Brain microvascular endothelial cell (primary cell): ENCODE measurements at places on chromosomes 3 and 15.

DNA sequence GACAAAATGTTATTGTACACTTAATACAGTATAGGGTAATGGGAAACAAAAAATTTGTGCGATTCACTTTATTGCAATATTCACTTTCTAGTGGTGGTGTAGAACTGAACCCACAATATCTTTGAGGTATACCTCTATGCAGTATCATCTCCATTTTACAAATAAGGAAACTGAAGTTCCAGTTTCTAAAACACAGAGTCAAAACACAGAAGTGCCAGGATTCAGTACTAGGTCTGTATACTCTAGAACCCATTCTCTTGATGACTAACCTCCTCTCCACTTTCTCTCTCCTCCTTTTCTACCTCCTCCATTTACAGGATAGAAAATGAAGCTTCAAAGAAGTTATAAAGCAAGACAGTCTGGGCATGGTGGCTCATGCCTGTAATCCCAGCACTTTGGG, 62.2 kb downstream of the MB21D2 start:
- no peak for DNase-seq

DNA sequence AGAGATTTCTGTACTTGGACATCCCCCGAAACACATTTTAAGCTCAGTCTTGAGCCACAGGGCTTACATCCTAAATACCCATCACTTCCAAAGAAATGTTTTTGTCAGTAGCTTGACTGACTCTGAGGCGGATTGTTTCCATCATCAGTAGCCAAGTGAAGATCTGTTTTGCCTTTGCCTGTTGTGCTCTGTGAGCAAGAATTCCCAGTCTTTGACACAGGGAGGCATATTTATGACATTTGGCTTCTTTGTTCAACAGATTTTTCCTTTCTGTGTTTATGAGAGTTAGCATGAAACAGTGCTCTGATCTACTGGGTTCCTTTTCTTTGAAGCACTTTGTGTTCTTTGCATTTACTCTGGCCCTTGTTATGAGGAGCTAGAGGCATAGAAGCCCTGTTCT, 132.1 kb upstream of the CDIN1 start:
- DNase-seq: no peak

GRCh38 chr3:89059211-89059925, 48.1 kb upstream of the EPHA3 start:
- peak; percentile 87 for DNase-seq

DNA sequence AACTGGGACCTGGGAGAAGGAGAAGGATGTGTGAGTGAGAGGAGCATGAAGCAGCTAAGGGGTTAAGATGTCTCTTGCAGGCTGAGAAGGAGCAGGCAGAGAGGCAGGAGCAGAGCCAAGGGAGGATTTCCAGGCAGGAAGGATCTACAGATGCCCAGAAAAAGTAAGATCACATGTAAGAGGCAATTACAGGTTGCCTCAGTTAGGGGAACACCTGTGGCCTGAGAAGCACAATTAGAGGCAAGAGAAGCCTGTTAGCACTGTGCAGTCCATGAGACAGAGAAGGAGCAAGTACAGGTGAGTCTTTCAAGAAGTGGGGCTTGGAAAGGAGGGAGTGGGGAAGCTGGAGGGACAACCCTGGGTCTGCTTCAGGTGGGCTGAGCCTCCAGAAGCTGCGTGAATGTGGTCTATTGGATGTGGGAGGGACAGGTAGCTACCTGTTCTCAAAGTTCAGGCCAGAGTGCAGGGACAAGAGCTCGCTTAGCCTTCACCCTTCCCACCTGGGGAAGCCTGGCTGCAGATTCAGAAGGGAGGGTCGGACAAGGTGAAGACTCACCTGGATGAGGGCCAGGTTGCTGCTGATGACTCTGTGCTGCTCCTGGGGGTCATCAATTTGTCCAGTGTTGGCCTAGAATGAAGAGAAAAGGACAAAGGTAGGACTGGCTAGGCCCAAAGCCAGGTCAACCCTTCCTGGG, 50.7 kb downstream of the SLC41A3 start:
- DNase-seq: no peak

- DNase-seq: no peak
These were observed at the start of gene STRA6 for GRCh38 chr15:74202452-74203401. Gene STRA6, minus strand, starts transcription at chr15:74202787. Its CDS starts 520 bp downstream, at chr15:74202267.

GRCh38 chr3:31729573-31729972, 196.8 kb downstream of the STT3B start:
- DNase-seq: no peak

- peak; percentile 87 for DNase-seq
These were observed 95.2 kb upstream of the UBE2E1 start for GRCh38 chr3:23710555-23710954.
